Neural progenitor cell (in vitro differentiated cells): ENCODE measurements at places on chromosomes 2 and 18. TPM values are rescaled to one million over a fixed set of nuclear protein-coding genes. Genes with fewer than 3 reads are reported as not detected.

GRCh38 chr2:241316825-241317224 lies 1.1 kb downstream of the SEPTIN2 start:
- DNase-seq: no peak

GRCh38 chr2:236507393-236508085 lies 62.1 kb upstream of the ACKR3 start:
- DNase-seq: peak; percentile 87

GRCh38 chr2:160507046-160507407 lies 13.4 kb upstream of the RBMS1 start:
- DNase-seq: no peak

DNA sequence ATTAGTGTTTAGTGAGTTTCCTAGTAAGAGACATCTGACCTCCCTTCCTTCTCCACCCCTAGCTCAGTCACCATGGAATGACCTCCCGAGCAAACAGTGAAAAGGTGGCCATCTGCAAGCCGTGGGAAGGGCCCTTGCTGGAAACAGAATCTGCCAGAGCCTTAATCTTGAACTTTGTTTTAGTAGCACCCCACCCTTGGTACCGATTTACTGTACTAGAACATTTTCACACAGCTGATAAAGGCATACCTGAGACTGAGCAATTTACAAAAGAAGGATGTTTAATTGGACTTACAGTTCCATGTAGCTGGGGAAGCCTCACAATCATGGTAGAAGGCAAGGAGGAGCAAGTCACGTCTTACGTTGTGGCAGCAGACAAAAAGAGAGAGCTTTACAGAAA lies 655.8 kb downstream of the TSN start:
- DNase-seq: no peak

Gene SP140
- 0.06 TPM in 1 of 2 replicates, not detected in the other for total RNA-seq

Gene TUBB8B
- total RNA-seq: 0.36 and 0.62 TPM in 2 replicates
